ENCODE measurements at places on chromosomes 7 and 10.
A peak's percentile ranks its signal among the peaks of the same experiment; 100 is the strongest.

- DNase-seq = peak; percentile 90
These were observed 40.0 kb downstream of the GOLGA7B start for GRCh38 chr10:97889461-97890265.

DNA sequence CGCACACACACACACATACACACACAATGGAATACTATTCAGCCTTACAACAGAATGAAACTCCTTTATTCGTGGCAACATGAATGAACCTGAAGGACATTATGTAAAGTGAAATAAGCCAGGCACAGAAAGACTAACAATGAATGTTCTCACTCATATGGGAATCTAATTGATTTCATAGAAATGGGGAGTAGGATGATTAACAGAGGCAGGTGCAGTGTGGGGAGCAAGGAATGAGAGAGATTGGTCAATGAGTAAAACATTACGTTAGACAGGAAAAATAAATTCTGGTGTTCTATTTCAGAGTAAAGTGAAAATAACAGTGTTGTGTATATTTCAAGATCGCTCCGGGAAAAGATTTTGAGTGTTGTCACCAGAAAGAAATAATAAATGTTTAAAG is 694.5 kb downstream of the NXPH1 start:
- DNase-seq = no peak

DNA sequence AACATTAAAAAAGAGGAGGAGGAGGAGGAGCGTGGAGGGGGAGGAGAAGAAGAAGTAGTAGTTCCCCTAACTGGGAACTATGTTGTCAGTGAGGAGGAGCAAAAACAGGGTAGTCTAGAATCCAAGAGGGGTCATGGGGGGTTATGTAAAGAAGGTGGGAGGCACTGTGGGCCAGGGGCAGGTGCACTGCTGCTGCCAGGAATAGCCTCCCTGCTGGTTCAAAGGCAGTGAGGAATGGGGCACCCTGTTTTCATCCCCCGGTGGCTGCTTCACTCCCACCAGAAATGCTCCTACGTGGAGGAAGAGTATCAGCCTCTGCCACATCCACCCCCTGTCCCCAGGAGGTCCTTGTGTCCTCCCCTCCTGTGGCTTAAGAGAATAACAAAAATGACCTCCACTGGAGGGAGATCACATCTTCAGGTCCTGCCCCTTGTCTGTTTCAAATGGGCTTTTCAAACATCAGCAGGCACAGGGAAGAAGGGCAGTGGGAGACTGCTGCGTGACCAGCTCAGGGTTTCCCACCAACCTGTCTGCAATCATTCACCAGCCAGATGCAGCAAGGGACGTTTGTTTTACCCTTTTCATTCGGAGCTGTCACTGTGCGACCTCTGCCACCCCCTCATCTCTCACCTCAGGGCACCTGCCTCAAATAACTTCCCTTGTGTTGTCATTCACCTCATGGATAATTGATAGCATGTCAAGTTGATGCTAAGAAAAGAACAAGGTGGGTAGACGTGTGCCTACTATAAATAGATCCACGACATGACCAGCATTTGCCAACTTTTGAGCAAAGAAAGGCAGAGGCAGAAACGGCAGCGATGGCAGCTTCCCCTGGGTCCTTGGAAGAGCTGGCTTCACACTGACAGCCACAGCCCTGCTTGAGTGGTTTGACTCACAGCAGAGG is 92.6 kb downstream of the DGKI start:
- DNase-seq = peak; percentile 58

DNA sequence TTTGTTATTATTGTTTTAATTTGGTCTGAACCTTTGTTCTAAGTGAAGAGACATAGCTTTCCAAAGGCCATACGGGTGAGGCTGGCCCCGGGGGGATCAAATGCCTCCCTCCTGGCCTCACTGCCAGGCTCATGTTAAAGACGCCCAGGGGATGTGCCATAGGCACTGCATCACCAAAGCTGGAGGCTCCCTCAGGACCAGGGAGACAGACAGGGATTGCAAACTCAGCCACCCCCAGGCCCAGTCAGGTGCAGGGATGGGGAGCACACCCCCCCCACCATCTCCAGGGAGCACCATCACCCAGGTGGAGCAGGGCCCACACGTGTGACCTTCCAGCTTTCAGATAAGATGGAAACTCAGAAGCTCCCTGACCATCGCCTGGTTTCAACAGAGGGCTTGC is 96.0 kb upstream of the DNAAF5 start:
- no peak for DNase-seq

DNA sequence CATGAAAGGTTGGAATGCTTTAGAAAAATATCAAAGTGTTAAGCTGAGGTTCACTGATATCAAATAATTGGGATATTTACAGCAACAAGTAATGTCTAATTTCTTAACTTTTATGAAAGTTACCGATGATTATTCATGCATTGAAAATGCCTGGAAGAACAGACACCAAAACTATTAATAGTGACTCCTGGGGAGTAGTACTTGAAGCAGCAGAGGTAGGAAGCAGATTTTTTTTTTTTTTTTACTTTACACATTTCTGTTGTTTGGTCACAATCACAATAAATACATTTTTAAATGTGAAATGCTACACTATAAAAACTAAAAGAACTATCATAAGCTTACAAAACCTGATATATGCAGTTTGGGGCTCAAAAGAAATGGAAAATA is 70.5 kb upstream of the FGL2 start:
- no peak for DNase-seq

GRCh38 chr10:6259153-6259552 is 56.4 kb downstream of the PFKFB3 start:
- no peak for DNase-seq

GRCh38 chr10:118497227-118497626 is 98.2 kb downstream of the PRLHR start:
- no peak for DNase-seq

- no peak for DNase-seq
These were observed 156.6 kb upstream of the TMEM196 start for GRCh38 chr7:19930051-19930450.

DNA sequence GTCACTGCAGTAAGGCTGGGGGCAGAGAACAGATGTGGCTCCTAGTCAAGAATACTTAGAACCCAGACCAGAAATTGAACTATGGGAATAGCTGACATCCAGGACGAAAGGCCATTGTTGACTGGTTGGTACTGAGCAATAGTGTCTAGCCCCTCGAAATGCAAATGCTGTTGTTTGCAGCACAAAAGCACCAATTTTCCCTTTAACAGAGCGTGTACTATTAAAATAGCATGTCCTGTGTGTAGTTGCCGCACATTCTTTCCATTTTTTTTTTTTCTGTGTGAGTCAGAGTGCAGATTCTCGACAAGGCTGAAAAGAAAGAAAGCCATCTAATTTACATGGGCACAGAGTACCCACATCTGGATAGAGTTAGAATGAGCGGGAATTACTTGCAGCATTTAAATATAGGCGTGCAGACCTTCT is 302.4 kb downstream of the PTEN start:
- no peak for DNase-seq

DNA sequence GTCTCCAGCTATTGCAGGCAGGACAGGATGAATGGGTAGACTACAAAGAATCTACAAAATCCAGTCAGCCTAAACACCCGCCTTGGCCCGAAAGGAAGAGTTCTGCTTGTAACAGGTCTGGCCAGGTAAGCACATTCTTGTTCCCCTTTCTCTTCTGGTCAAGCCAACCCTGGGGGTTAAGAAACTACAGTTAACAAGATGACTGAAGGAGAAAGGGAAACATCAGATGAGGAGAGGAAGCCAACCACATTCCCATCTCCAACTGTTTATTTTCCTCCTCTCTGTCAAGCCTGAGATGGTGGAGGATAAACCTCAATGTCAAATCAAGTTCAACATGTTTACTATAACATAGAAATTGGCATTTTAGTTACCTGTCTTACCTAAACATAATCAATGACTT is 198.9 kb downstream of the IPMK start:
- DNase-seq = no peak

DNA sequence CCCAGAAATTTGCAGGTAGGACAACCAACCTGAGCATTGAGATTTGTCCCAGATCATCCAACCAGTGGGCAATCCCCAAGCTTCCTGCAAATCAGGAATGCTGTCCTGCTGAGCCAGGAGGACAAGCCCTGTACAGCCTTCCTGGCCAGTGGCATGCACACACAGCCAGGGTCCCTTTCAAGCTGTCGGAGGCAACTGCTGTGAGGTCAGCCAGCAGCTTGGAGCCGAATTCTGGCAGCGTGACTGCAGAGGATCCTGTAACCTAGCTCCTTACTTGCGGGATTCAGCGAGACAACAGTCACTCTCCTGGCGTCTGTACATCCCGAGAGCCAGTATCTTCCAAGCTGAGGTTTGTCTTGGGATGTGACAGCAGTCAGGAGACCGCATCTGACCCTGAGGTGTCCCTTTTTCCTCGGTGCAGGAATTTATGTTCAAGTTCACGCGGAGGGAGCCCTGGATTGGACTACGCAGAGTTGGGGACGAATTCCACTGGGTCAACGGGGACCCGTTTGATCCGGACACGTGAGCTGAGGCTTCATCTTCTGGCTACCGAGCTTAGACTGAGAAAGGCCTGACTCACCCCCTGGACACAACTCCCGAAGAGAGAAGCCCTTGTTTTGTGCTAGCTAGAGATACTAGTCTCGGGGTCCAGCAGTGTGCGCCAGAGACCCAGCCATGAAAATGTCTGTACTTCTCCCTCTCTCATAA is 18.3 kb downstream of the CLEC2L start:
- peak; percentile 74 for DNase-seq

DNA sequence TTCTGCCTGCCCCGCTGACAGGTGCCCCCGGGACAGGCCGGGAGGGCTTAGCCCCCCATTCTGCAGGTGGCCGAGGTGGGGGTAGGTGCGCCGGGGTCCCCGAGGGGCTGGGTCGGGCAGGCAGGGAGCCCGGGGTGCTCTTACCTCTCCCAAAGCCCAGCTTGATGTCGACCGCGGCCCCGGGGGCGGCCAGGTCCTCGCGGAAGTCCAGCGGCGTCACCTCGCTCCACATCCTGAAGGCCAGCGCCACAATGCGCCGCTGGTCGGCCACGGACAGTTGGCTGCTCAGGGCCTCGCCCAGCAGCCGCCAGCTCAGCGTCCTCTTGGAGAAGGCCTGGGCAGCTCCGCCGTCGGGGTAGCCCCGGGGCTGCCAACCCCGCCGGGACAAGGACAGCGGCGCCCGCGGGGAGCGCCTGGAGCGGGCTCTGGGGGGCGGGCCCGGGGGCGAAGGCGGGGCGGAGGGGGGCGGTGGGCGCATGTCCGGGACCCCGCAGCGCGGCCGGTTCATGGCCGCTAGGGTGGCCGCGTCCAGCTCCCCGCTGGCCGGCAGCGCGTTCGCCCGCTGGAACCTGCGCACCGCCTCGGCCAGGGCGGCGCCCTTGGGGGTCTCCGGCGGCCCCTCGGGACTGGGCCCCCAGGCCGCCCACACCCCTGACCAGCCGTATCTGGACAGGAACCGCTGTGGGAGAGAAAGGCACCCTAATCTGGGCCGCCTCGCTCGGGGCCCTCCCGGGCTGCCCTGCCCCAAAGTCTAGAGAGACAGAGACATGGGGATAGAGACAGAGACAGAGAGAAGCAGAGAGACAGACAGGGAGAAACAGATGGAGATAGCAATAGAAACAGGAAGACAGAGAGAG is 1.7 kb downstream of the MMP21 start:
- DNase-seq = no peak

GRCh38 chr7:43553999-43554398 is 28.9 kb upstream of the STK17A start:
- no peak for DNase-seq

DNA sequence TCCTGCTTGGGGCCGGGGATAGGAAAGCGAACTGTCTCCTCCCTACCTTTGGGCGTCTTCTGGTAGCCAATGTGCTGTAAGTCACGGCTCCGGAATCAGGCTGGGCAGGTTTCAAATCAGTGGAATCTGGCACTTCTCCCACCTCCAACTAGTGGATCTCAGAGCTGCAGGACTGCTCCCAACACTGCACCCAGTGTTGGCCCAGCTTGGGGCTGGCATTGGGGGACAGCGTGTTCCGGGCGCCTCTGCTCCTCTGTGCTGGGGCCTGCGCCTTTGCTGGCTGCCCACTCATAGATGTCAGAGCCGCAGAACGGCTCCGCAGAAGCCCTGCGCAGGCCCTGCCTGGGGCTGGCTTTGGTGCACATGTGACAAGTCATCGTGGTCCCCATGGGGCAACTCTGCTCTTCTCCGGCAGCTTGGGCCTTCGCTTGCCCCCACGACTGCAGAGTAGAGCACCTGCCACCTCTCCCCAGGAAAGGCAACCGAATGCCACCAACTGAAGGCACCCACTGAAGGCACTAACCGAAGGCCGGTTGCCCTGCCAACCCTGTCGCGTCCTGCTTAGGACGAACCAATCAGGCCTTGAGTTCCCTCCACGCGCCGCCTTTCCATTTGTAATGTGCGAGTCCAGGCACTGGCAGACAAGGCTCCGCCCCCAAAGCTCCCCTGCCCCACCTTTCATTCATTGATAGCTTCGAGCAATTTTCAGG is 85.5 kb upstream of the ABI1 start:
- DNase-seq = peak; percentile 41
